NCI-H226 (cell line): ENCODE measurements at places on chromosomes 11 and 22.

DNA sequence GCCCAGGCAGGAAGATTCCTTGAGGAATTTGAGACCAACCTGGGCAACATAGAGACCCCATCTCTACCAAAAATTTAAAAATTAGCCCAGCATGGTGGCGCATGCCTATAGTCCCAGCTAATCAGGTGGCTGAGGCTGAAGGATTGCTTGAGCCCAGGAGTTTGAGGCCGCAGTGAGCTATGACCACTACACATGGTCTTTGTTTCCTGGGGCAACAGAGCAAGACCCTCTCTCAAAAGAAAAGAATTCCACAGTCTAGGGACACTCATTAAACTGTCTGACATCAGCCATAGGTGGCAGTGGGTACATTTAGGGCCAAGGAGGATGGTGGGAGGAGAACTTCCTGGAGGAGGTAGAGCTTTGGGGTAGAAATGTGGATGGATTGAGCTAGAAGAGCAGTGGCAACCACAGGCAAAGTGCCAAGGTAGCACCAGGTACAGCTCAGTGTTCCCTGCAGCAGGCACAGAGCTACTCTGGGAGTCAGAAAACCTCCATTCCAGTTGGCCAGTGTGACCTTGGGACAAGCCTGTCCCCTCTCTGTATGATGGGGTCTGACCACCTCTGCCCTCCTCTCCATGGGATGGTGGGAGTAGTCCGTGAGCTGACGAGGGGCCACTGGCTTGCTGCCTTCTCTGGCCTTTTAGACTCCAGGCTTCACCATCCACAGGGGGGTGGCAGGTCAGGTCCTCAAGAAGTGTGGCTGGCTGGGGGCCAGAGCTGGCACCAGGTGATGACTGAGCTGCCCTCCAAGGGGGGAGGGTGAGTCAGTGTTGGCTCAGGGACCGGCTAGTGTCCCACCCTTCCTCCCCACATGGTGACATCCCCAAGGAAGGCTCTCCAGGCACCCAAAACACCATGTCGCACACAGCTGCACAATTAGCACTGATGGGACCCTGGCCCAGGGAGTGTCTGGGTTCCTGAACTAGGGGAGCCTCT is 3.7 kb upstream of the CLCF1 start:
- DNase-seq, result no peak

- DNase-seq, result no peak
Observed at GRCh38 chr11:108286370-108286769, 63.5 kb downstream of the ATM start.

DNA sequence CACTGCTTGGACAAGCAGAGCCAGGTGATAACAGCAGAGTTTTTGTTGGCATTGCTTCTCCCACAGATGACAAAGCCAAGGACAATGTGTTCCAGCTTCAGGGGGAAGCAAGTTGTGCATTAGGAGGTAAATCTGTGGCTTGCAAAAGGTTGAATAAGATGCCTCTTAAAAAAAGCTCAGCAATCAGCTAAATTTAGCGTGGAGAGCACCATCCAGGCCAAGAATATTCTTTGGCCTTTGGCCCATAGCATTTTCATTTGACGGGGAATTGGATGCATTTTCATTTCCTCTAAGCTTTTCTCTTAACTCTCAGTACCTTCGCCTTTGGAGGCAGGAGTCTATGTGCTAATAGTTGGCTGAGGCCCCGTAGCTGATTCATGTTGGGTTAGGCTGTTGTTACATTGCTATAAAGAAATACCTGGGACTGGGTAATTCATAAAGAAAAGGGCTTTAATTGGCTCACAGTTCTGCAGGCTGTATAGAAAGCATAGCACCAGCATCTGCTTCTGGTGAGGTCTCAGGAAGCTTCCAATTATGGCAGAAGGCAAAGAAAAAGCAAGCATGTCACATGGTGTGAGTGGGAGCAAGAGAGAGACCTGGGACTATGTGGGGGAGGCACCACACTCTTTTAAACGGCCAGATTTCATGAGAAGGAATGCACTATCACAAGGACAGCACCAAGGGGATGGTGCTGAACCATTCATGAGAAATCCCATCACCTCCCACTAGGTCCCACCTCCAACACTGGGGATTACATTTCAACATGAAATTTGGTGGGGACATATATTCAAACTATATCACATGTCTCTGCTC is 350.1 kb upstream of the C11orf87 start:
- peak; percentile 88 for DNase-seq

DNA sequence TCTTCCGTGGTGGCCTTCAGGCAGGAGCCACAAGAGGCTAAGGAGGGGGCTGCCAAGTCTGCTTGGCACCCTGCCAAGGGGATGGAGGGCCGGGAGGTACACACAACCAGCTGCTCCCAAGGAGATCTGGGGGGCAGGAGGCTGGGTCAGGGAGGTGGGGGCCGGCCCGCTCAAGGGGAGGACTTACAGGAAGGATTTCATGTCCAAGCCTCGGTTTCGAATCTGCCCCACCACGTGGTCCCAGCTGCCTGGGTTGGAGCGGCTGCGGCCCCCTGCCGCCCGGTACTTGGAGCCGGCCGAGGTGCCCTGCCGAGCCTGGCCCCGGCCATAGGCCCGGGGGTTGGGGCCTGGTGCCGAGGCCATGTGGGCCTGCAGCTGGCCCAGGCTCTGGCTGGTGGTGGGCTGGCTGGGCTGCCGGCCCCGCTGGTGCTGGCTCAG is 33.5 kb downstream of the LRRC10B start:
- DNase-seq, result no peak

DNA sequence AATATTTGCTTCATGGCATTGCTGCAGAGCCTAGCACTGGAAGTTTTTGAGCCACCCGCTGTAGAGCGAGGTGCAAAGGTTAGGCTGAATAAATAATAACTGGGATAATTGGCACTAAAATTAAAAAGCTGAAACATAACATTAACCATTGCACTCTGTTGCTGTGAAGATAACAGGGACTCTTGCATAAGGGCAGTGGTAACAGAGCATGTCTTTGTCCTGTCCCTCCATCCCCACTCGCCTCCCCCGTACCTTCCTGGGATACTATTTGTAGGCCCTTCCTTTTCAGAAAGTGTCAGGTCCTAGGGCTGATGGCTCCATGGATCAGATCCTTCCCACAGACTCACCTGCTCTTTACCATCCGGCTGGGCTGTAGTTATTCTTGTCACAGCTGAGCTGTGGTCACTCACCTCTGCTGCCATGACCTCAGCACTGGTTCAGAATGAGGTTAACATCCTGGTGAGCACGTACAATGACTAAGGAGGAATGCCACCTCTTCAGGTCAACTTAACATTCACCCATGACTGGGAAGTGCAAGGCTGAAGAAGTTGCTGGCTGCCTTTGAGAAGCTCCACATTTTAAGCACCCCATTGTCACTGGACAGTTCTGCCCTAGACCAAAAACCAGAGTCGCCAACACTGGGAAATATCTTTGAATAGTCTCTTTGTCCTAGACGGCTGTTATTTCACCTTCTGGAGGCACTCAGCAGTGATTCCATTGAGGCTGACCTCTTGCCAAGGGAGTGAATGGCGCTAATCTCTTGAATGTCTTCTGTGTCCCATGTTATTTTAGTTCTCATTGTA is 103.2 kb upstream of the KIRREL3 start:
- no peak for DNase-seq

- DNase-seq, result peak; percentile 33
Observed at GRCh38 chr22:29733362-29734201, 13.8 kb downstream of the CABP7 start.

DNA sequence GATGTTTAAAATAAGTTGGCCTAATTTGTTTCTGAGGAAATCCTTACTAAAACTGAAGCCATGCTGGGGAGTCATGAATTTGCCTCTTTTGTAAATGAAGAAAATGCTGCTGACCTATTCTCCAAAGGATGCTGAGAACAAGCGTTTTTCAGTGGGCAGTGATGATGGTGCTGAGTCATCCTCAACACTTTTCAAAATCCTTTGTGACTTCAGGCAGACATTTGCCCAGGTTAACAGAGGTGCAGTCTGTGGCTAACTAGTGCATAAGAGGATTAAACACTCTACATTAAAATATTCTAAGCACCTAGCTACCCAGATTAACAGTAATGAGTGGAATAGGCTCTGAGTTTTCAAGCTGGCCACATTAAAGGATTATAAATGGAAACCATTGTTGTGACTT is 509.0 kb downstream of the DLG2 start:
- DNase-seq, result no peak

GRCh38 chr11:26470992-26471391 is 101.1 kb downstream of the MUC15 start:
- DNase-seq, result no peak

GRCh38 chr11:115745066-115745465 is 240.9 kb upstream of the CADM1 start:
- DNase-seq, result no peak

- no peak for DNase-seq
Observed at GRCh38 chr22:49305214-49305965, 522.3 kb downstream of the BRD1 start.

DNA sequence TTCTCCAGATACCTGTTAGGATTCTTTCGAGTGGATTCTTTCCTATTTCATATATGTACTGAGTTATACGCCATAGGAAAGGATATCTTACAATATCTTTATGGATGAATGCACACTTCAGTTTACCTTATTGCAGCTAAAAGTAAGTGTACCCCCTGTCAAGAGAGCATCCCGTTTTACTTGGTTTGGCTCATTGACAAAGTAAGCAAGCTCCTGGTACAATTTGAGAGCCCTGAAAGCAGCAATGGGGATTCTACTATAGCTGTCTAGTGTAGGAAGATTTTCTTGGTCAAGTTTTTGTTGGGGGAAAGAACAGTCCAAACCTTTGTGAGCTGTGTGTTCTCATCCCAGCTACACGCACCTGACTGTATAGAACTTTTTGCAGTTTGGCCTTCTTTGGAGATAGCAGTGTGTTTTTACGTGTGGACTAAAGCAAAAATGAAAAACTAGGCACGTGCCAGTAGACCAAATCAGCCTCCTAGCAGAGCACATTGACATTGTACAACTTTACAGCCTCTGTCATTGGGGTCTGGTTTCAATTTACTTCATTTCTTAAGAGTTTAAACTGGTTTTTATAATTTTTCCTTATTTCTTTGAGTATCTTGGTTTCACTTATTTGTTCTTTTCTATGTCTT is 44.0 kb downstream of the PPP6R3 start:
- DNase-seq, result no peak
